SHP77 (cell line): ENCODE measurements at places on chromosomes 1 and 21.

GRCh38 chr1:32969566-32969965, 5.0 kb upstream of the RNF19B start:
- DNase-seq: no peak

GRCh38 chr21:26405735-26406361, 167.2 kb downstream of the CYYR1 start:
- DNase-seq: no peak

DNA sequence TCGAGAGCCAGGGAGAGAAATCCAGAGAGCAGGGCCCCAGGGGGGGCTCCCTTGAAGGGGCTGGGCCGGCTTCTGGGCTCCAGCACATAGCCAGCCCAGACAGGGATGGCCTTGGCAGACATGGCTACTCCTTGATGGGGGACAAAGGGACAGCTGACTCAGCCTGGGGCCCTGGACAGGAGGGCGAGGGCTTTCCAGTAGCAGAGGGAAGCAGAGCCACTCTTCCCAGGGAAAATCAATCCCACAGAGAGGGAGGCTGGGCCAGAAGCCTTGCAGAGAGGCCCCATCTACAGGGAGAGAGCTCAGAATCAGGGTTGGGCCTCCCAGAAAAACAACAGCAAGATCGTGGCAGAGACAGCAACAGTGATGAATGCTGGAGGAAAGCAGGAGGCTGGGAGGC, 15.6 kb downstream of the IGFN1 start:
- no peak for DNase-seq

DNA sequence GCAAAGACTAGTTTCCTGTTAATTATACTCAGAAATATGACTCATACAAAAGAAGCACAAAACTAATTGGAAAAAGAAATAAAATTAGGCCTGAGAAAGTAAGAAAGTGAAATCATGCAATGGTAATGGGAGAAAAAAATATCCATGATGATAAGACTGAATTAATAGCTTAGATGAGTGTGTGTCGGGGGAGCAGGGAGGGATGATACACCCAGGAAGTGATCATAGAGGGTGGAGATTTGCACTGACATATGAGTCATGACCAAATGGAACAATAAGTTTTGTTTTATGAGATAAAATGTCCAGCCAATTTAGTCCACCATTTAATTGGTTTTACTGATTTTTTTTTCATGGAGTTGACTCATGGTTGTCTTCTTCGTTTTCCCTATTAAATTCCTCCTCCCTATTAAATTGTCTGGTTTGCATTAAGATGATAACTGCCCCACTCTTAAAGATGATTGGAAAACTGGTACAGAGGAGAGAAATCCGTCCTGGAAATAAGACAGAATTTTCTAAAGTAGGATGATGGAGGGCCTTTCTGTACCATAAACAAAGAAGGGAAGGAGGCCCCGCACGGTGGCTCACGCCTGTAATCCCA, 111.7 kb upstream of the KCNJ6 start:
- DNase-seq: no peak

GRCh38 chr1:192167011-192167410, 8.7 kb downstream of the RGS18 start:
- DNase-seq: no peak

DNA sequence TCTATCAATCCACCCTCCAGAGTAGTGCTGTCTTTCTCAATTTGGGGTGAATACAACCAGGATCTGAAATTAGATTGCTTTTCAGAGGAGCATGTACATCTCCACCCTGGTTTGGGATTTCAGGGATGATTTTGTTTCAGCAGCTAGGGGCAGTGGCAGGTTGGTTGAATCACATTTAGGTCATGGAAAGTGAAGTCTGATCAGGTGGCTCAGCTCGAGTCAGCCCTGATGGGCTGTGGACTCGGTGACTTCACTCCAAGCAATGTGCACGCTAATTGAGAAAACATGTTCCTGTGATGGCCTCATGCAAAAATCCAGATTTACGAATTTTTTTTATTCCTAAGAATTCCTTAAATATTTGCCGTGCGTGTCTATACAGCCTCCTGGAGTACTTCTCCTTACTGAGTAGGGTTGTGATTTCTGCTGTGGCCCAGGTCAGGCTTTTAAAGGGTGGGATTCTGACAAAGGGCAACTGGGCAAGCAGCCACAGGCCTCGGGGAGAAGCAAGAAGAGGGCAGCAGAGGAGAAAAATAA, 7.5 kb downstream of the NGF start:
- no peak for DNase-seq

DNA sequence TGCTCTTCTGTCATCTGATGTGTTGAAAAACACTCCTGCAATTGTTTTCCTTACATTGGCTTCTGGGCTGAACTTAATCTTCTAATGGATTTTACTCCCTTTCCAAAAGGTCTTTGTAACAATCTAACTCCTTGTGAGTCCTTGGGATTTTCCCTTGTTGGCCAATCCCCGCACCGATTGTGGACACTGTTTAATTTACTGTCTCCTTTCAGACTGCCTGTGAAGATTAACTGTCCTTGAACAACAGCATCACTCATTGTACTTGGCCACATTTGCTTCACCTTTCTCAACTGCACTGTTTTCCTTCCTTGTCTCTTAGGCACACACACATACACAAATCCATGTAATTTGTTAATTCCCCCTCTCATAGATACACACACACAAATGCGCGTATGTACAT, 120.4 kb downstream of the SPATA46 start:
- DNase-seq: no peak

GRCh38 chr1:155120253-155120652, 7.4 kb upstream of the EFNA1 start:
- DNase-seq: no peak

DNA sequence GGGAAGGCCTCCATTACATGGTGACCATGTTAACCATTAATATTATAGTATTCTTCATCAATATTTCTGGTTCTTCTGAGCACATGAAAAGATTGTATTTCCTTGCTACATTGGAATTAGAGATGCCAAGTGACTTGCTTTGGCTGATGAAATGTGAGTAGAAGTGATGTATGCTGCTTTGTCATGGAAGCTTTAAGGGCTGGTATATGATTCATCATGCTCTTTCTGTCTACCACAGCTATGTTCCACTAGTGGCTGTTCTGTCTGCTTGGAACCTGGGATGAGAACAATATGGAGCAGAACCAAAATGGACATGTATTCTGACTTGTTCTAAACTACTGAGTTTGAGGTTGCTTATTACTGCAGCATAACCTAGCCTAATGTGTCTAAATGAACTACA, 163.3 kb downstream of the TM2D1 start:
- DNase-seq: no peak

GRCh38 chr21:40117236-40117635, 250.0 kb downstream of the PCP4 start:
- DNase-seq: no peak

DNA sequence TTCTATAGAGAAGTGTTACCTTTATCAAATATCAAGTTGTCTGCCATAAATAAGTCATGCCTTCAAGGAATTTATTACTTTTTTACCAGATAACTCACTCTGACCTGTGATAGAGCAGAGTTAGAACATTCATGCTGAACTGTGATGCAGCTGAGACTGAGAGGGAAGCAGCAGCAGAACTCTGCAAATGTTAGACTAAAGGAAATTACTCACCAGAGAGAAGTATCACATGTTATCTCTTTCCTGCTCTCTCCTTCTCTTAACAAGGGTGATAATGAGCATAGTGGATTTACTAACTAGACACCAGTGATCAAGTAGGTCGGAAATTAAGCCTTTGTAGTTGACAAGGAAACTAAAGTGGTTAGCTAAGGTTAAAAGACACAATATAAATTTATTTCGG, 181.6 kb downstream of the RASAL2 start:
- DNase-seq: no peak

GRCh38 chr1:234579967-234580366, 30.0 kb downstream of the IRF2BP2 start:
- no peak for DNase-seq

DNA sequence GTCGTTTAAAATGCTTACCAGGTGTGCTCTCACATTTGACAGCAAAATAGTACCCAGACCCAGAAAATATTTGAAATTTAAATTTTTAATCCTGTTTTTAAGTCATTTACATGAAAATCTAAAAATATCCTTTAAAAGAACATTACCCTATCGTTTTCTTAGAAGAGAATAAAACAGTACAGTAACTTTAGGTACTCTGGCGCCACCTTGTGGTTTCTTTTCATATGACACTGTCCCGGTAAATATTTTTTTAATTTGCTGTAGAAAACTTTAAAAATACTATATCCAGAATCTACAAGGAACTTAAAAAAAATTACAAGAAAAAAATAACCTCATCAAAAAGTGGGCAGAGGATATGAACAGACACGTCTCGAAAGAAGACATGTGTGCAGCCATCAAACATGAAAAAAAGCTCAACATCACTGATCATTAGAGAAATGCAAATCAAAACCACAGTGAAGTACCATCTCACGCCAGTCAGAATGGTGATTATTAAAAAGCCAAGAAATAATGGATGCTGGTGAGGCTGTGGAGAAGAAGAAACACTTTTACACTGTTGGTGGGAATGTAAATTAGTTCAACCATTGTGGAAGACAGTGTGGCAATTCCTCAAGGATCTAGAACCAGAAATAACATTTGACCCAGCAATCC, 129.2 kb downstream of the RGS21 start:
- DNase-seq: peak; percentile 16

GRCh38 chr21:46264690-46265144, 20.7 kb downstream of the MCM3AP start:
- DNase-seq: no peak

DNA sequence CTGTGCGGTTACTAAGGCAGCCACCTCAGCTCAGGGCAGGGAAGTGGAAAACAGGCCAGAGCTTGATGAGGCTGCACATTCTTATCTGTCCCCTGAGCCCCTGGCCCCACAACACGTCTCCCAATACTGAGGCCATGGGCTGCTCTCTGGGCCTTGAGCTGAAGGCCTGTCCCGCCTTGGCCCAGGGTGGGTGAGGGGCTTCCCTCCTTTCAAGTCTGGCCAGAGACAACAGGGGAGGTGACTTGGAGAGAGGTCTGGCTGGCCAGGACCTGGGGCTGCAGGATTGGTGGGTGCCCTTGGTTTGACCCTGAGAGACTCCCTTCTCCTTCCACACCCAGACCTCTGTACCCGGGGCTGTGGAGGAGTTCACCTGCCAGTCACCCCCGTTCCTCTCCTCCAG, 563.8 kb downstream of the PTPRU start:
- no peak for DNase-seq

- no peak for DNase-seq
Measured at GRCh38 chr1:43945674-43946235, 995 bp upstream of the IPO13 start.

DNA sequence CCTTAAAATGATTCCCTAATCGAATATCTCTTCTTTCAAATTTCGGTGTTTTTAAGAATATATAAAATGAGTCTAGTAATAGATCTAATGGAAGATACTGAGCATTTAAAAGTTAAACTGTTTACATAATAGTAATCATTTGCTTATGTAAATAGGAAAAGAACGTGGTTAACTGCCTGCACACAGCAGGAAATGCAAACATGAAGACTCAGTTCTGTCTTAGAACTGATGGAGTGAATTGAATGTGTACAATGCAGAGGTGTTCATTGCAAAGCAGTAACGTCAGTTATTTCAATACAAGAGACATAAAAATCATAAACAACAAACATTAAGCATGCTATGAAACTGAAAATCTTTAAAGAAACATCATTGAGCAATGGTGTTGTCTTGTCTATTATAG, 359.4 kb upstream of the ADAMTS5 start:
- DNase-seq: no peak

DNA sequence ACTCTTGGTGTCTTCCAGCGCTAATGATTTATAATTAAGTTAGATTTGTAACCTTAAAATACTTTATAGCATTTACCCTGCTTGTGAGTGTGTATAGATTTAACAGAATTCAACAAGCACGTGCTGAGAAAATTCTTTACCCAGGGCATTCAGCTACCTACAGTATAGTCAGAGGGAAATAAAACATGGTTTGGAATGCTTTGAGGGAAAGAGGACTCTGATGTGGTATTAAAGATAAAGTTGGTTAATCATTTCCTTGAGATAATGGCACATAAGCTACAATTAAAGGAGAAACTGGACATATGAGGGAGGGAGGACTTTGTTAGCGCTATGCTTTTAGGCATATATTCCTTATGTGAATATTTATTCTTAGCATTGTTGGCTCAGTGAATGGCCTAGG, 26.4 kb upstream of the IL12RB2 start:
- DNase-seq: no peak

DNA sequence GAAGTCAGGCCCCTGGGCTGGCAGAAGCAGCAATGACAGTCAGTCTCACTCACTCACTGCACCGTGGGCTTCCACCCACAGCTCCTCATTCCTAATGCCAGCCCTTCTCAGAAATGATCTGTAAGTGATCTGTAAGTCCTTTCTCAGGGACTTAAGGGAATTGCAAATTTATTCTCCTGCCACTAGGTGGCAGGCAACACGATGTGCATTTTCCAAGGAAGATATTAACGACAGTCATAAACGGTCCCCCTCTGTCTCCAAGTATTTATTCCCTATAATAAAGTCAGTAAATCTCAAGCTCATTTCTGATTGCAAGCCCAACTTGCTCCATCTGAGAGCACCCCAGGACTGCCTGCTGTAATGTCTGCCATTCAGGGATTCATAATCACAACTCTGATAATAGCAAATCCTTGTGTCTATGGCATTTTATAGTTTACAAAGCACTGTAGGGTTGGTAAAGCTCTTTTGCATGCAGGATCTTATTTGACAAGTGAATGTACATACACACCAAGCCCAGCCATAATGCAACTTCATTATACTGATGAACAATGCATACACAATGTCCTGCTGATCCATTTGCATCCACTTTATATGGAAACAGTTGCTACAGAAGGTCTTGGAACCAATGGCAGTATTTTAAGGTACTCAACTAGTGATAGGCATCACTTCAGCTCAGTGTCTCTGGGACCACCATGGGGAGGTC, 380.5 kb upstream of the CAMK1G start:
- DNase-seq: peak; percentile 29

GRCh38 chr1:242554577-242554976, 30.1 kb upstream of the PLD5 start:
- no peak for DNase-seq

- no peak for DNase-seq
Measured at GRCh38 chr1:47252795-47253194, 20.8 kb upstream of the TAL1 start.

- no peak for DNase-seq
Measured at GRCh38 chr1:231059566-231060193, 19.6 kb upstream of the FAM89A start.

DNA sequence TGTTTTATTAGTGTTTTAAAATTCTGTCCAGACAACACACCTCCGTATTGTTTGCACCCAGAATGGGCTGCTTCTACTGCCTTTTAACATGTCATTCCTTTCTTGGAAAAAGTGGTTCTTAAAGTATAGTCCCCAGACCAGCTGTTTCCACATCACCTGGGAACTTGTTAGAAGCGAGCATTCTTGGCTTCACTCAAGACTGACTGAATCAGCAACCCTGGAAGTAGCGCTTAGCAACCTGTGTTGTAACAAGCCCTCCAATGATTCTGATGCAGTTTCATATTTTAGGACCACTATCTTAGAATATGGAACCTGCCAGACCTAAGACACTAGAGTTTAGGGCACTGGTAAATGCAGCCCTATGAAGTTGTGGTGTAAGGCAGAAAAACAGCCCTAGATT, 6.0 kb upstream of the PPIE start:
- no peak for DNase-seq

- no peak for DNase-seq
Measured at GRCh38 chr1:146019231-146020057, 2.1 kb downstream of the HJV start.
